M059J (cell line): ENCODE measurements at places on chromosomes 2 and 18. TPM values are rescaled to one million over a fixed set of nuclear protein-coding genes. Genes with fewer than 3 reads are reported as not detected.

DNA sequence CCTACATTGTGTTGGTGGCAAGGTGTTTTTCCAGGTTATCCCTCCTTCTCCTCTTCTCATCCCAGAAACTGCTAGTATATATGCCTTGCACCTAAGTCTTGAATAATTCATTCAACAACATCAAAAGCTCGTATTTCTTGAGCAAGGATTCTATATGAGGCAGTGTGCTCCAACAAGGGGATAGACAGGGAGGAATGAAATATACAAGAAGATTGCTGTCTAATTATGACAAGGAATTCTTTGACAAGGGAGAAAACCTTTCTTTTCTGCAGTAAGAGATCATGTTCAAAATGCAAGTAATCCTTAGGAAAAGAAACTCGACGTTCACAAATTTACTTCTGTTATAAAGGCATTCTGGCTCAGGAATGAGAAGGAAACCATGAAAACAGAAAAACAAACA lies 788.6 kb downstream of the TDRD15 start:
- no peak for DNase-seq

GRCh38 chr18:8462651-8463185 lies 146.5 kb upstream of the RAB12 start:
- DNase-seq, result no peak

DNA sequence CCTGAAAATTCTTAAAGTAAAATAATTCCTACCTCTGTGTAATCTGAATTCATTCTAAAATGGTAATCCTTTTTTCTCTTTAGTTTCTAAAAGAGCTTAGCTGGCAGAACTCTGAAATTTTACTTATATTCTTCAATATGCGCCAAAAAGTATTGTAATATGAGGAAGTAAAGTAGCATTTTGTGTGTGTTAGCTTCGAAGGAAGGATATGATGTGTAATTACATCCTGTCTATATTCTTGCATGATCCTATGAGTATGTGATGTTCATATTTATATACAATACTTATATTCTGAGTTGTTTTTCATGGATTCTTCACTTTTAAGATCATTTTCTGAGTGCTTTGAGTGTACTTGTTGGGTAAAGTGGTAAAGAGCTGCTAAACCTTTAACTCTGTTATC lies 402.9 kb upstream of the PKDCC start:
- DNase-seq, result no peak

DNA sequence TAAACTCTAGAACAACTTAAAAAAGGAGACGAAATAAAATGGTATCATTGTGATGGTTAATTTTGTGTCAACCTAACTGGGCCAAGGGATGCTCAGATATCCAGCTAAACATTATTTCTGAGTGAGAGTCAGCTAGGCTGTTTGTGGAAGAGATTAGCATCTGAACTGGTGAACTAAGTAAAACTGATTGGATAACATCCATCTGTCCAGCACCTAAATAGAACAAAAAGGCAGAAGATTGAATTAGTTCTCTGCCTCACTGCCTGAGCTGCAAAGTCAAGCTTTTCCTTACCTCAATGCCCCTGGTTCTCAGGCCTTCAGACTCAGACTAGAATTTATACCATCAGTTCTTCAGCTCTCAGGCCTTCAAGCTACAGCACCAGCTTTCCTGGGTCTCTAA lies 30.0 kb downstream of the PPP3R1 start:
- no peak for DNase-seq

GRCh38 chr2:172571245-172571644 lies 15.4 kb downstream of the PDK1 start:
- no peak for DNase-seq

- DNase-seq, result no peak
Measured at GRCh38 chr2:58054264-58054663, 7.7 kb downstream of the VRK2 start.

- no peak for DNase-seq
Measured at GRCh38 chr2:162559194-162559593, 215.3 kb downstream of the GCA start.

DNA sequence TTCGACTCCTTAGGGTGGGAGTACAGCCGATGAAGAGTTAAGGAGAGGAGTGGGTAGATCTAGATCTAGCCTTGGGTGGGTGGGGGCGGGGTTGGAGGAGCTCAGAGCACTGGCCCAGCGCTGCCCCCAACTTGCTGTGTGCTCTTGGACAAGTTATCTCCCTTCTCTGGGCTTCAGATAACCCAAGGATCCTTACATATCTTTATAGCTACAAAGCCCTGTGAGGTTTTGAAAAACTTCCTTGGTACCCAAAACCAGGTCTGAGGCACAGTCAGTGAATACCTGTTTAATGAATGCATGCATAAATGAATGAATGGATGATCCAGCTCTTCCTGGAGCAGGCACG lies 1.3 kb upstream of the ODC1 start:
- DNase-seq, result no peak

Gene ZAP70
- not detected in 2 replicates for total RNA-seq
